ENCODE measurements at places on chromosomes 2 and 18.

GRCh38 chr2:145283131-145283530, 763.2 kb upstream of the ZEB2 start:
- ATAC-seq, result peak; percentile 39

GRCh38 chr2:54772531-54772930, 49.1 kb downstream of the EML6 start:
- ATAC-seq, result no peak

DNA sequence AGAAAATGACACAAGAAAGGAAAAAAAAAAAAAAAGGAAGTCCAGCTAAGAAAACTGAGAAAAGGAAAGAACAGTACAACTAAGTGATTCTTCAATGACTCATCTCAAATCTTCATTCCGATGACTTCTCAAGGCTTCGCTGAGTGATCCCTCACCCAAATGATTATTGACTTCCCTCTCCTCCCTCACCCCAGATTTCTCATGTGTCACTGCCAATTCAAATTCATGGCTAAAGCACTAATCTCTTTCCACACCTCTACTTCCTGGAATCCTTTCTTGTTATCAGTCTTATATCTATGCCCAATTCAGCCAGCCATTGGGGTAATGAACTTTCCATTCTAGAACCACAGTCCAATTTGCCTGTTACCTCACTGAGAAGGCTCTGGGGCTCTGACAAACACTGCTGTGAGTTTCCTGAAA, 7.2 kb upstream of the ABCB11 start:
- no peak for ATAC-seq

GRCh38 chr18:48019557-48020325, 89.3 kb upstream of the SMAD2 start:
- ATAC-seq, result no peak

DNA sequence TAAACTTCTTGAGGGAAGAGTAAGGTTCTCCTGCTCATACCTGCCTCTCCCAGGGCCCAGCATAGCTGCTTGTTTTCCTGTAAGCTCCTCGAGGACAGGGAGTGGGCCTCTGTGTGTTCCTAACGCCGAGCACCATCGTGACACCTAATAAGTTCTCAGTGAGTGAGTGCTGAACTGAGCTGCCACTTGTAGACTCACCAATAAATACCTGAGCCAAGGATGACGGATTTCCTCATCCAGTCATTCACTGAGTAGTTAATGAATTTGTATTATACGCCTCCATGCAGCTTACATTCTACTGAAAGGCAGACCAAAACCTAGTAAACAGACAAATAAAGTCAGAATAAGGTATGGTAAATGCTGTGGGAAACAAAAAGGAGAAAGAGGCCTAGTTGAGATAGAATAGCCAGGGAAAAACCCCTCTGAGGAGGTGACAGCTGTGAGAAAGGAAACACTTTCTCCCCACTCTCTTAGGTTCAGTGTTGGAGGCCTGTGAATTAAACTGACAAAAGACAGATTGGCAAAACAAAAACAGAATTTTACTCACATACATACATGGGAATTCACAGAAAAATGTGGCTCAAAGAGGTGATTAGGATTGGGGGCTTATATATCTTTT, 138.6 kb downstream of the B3GNT2 start:
- no peak for ATAC-seq

GRCh38 chr2:10790228-10790973, 22.2 kb downstream of the PDIA6 start:
- ATAC-seq, result no peak

- no peak for ATAC-seq
Observed at GRCh38 chr18:77112747-77113092, 19.9 kb downstream of the MBP start.

DNA sequence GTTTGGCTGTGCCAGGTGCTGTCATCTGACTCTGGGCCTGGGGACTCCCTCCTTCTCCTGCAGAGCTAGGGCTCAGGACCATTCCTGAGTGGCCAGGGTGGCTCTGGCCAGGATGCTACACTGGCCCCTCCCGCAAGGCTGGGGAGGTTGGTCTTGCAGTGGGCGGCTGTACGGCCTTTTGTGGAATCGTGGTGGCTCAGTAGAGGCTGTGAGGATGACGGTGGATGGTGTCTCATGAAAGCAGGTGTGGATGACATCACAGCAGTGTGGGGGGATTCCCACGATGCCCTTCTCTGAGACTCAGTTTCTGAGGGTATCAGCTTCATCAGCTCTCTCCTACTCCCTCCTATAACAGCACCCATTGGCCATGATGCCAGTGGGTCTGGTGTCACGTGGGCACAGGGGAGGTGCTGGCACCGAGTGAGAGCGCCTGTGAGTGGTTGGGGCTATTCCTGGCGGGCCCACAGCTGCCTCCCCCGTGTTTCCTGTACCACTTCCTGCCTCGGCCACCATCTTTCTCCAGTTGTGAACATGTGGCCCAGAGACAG, 144.2 kb upstream of the HDAC4 start:
- no peak for ATAC-seq

GRCh38 chr2:188076149-188077056, 215.3 kb upstream of the GULP1 start:
- no peak for ATAC-seq

DNA sequence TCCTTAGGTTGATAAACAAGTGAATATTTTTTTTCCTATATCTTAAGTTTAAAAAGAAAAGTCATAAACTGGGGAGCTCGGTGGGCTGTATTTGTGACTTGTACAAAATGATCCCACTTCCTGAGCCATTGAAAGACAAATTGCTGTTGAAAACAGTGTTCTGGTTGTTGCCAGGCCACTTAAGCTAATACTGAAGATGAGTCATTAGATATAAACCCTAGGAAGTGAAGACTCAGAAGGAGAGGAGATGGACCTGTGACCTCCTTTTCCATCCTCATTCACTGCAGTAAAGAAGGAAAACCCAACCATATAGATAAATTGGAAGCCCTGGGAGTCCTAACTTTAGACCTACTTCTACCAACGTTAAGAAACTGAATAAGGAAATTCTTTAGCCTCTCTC, 46.2 kb upstream of the SERPINE2 start:
- ATAC-seq, result no peak

DNA sequence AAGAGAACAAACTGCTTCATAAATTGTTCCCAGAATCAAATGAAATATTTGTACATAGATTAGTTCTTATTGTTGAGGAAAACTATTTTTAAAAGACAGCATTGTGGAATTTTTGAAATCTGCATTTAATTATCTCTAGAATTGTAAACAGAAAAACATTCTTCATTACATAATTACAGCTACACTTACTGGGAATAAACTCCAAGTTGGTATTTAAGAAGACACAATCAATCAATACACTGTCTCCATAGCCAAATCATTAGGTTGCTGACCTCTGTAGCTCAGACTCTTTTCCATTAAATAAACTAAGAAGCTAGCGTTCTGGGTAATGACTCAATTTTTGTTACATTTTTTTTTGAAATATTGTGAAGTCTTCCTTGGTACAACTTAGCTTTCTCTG, 70.2 kb upstream of the PIEZO2 start:
- no peak for ATAC-seq

DNA sequence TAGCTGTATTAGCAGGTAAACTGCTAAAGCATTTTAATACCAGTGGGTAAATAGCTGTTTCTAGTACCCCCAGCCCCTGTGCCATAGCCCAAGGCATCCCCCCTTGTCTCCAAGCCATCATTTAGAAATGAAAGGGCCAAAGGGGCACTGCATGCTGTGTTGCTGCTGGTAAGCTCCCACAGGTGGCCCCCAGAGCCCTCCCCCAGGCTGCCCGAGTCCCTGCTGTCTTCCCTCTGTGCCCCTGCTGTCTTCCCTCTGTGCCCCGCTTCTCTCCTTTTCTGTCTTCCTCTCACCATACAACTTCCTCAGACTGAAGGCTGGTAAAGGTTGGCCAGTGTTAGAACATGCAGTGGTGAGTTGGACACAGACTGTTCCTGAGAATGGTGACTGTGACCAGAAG, 42.1 kb downstream of the ZAP70 start:
- no peak for ATAC-seq

GRCh38 chr2:9897331-9897737, 54.1 kb downstream of the TAF1B start:
- ATAC-seq, result peak; percentile 16

GRCh38 chr2:237235383-237236095, 149.8 kb downstream of the COPS8 start:
- ATAC-seq, result no peak

DNA sequence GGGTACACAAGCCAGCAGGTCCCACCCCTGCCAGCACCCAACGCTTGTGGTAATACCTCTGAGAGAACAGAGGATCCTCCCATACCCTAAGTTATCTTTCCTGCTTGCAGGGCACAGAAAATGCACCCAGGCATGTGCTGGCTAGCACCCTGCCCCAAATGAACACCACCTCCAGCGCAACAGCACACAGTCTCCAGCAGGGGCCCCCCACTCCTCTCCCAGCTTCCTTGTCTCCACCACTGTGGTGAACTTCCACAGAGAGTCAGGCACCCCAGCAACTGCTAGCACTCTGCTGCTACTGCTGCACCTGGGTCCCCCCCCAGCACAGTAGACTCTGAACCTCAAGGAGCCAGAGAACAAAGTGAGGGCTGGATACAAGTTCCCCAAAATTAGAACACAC, 216.8 kb upstream of the CNTNAP5 start:
- no peak for ATAC-seq

- ATAC-seq, result no peak
Observed at GRCh38 chr2:207603486-207603885, 21.7 kb downstream of the METTL21A start.

GRCh38 chr2:11853197-11853588, 106.8 kb downstream of the LPIN1 start:
- ATAC-seq, result no peak

GRCh38 chr2:20745924-20746555, 76.9 kb downstream of the LDAH start:
- no peak for ATAC-seq

GRCh38 chr2:98356729-98357128, 10.5 kb downstream of the CNGA3 start:
- no peak for ATAC-seq

GRCh38 chr2:236180831-236181453, 12.8 kb upstream of the GBX2 start:
- ATAC-seq, result peak; percentile 17

GRCh38 chr2:109677835-109678580, 63.8 kb downstream of the SOWAHC start:
- ATAC-seq, result peak; percentile 73

GRCh38 chr18:45761512-45762114, 37.6 kb downstream of the SLC14A1 start:
- ATAC-seq, result no peak

- no peak for ATAC-seq
Observed at GRCh38 chr2:239949075-239949474, 76.1 kb downstream of the NDUFA10 start.

- no peak for ATAC-seq
Observed at GRCh38 chr2:160442603-160443002, 51.0 kb downstream of the RBMS1 start.

- peak; percentile 56 for ATAC-seq
Observed at GRCh38 chr2:43818761-43819160, 19.9 kb downstream of the ABCG5 start.

DNA sequence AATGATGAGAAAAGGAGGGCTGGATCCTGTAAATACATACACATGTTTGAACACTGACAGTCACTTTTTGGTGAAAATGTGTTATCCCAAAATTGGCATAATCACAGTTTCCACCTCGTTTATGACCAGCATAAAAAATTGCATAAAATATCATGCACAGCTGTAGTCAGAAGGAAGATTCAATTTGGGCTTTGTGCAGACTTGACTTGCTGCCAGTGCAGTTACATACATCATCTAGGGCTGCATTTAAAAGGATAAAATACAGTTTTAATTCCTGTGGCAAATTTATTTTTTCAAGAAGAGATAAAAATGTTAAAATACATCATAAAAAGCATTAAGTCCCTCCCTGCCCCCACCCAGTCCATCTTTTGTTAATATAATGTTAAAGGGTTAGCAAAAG, 103.8 kb downstream of the VWC2L start:
- no peak for ATAC-seq

DNA sequence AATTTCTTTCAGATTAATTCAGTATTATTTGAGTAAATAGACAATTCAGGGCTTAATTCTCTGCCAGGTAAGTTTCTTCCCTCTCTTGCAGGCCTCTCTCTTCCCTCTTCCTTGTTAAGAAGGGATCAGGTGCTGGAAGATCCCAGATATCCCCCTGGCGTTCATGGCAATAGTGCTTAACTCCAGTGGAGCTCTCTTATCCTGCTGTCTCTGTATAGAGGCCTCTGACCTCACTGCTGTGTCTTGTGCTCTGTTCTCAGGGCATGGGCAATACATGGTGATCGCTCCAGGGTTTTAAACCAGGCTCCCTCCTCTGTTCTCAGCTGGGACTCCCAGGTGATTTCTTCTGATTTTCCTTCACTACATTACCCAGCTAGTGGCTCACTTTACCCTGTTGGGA, 226.8 kb downstream of the MC4R start:
- ATAC-seq, result no peak

DNA sequence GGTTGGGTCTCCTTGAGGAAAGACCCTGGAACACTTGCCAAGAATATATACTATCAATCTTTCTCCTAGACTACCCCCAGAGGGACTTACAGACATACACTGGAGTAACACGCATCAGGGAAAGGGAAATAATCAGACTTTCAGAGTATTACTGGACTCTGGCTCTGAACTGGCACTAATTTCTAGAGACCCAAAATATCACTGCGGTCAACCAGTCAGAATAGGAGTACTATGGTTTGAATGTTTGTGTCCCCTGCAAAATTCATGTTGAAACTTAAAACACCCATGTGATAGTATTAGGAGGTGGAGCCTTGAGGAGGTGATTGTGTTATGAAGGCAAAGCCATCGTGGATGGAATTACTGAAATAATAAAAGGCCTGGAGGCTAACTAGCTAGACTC, 323.7 kb downstream of the EN1 start:
- ATAC-seq, result no peak

DNA sequence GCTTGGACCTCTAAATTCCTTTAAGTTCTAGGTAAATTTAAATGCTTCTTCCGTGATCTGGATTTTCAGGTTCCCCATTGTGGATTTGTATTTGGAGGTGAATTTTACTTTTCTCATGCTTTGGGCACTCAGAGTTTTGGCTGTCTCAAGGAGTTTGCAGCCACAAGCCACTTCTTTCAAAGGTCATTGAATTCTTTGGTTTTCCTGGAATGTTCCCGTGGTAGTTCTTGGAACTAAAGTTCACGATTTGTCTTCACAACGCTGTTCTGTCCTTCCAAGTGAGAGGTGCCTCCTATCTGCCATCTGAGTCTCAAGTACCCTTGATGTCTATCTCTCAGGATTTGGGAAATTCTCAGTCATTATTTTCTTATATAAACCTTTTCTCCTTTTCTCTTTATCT, 1438.7 kb upstream of the ZEB2 start:
- no peak for ATAC-seq
